ENCODE measurements at places on chromosomes 12 and 14.

GRCh38 chr12:19307451-19307850 lies 131.8 kb upstream of the AEBP2 start:
- no peak for DNase-seq

- DNase-seq = no peak
Measured at GRCh38 chr12:26297396-26298070, 102.2 kb downstream of the SSPN start.

DNA sequence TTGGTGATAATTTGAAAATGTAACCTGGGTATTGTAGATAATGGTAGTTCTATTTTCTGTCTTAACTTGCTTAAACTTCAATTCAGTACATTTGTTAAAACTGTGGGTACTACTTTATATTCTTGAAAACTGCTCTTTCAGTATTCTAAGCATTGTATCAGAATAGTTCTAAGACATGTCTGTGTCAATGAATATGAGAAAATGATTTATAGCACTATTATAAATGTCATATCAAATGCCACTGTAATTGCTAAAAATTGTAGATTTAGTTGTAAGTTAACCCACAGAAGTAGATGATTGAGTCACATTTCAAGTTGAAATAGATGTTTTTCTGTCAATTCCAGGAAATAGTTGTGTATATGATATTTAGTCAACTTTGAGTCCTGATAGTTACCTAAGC lies 2.4 kb downstream of the NAA30 start:
- DNase-seq = no peak

DNA sequence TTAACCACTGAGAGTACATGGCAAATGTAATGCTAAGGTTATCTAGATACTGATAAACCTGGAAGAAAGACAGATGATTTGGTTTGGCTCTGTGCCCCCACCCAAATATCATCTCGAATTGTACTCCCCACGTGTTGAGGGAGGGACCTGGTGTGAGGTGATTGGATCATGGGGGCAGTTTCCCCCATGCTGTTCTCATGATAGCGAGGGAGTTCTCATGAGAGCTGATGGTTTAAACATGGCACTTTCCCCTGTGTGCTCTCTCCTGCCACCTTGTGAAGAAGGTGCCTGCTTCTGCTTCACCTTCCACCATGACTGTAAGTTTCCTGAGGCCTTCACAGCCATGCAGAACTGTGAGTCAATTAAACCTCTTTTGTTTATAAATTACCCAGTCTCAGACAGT lies 14.2 kb downstream of the NOXRED1 start:
- no peak for DNase-seq

DNA sequence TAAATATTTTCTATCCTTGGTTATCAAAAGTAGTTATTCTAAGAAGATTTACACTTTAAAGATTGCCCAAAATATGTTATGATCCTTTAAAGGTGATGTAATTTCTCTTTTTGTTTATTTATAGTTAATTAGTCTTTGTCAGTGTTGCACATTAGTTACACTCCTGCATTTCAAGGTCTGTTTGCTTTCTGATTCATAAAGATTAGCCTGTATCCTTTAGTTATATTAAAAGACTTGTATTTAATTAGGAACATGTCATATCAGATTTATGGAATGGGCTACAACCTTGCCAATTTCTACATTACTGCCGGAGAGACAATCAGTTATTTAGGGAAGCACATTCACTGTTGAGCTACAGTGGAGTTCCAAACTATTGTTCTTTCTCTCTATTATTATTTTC lies 3.5 kb downstream of the EPYC start:
- DNase-seq = no peak

- no peak for DNase-seq
Measured at GRCh38 chr12:131263626-131264025, 309.9 kb downstream of the ADGRD1 start.

DNA sequence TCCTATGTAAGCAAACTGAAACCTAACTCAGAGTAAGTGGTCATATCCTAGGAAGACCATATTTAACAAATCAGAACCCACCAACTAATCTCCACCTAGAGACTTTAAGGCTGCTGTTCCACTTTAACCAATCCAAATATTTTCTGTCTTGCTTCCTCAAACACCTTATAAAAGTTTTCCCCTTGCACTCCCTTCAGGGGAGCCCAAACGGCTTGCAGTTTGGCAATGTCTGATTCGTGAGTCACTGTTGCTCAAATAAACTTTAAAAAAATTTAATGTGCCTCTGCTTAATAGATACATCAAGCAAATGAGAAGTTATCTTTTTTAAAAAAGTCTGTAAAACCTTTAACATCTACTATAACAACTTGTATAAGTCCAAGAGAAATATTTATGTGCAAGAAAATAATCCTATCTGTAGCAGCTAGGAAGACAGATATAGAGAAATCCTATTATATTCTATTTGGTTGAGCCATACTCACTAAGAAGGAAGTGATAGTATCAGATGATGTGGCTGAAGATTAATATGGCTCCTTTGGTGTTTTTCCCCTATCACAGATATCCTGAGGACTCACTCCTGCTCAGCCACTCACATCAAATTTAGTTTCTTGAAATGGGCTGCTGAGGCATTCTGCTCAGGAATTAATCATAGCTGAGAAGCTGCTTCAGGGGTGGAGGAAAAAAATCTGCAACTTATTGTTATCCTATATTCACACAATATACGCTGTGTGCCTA lies 65.1 kb upstream of the DUSP6 start:
- DNase-seq = no peak

DNA sequence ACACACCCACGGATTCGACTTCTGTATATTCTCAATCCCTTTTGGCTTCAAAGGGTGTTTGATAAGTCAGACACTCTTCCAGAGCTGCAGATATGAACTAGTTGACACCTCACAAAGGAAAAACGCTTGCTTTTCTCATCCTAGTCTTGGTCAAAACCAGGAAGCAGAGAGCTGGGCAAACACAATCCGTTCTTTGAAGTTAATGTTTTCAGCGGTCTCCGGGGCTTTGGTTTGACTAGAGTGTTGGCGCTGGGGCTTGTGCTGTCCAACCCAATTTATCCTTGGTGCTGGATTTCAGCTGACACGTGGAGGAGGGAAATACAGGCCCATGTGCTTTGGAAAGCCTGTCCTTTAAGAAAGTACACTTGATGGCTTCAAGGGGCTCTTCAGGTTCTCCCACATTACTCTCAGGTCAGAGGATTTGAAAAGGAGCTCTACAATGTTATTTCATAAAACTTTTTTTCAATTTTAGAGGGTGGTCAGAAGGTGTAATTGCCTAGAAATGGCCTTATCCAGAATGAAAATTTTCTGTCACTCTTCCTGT lies 985.8 kb downstream of the VRK1 start:
- no peak for DNase-seq
